ENCODE measurements at places on chromosomes 4 and X. TPM values are rescaled to one million over a fixed set of nuclear protein-coding genes. Genes with fewer than 3 reads are reported as not detected.
A peak's percentile ranks its signal among the peaks of the same experiment; 100 is the strongest.

DNA sequence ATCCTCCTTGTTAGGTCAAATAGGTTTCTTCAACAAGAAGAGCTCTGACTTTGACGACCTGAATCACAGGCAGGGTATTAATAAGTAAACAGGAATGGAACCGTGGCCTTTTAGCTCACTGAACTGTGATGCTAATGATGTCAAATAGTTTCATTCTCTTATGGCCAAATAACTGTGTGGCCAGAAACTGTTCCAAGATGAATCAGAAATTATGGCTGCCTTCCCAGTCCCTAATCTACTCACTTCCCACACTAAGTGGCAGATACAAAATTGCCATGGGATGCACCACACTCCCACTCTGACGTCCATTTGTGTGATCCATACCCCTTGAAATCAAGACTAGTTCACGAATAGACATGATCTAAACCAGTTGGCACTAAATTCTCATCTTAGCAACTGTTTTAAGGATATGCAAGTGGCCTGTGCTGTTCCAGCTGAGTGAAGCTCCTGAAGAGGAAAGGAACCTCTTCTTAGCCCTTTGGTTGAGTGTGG is 455.4 kb downstream of the IL15 start:
- H3K27me3 ChIP-seq: no peaks in the 10 kb centered on the region
- no peak for DNase-seq
- no peak overlapping the region for H3K27ac ChIP-seq
- H3K4me1 ChIP-seq: no peaks in the 10 kb centered on the region
- no peaks in the 10 kb centered on the region for H3K36me3 ChIP-seq
- H3K4me3 ChIP-seq: no peak overlapping the region

Gene JAKMIP1
- 15.3 TPM for total RNA-seq

- no peaks in the 10 kb centered on the region for H3K36me3 ChIP-seq
- H3K27me3 ChIP-seq: no peaks in the 10 kb centered on the region
- no peak overlapping the region for H3K27ac ChIP-seq
- H3K4me3 ChIP-seq: no peak overlapping the region
- H3K4me1 ChIP-seq: no peaks in the 10 kb centered on the region
- DNase-seq: no peak
These were observed 354.7 kb downstream of the ANK2 start for GRCh38 chr4:113404167-113404571.

GRCh38 chr4:7121866-7122653 is 54.2 kb upstream of the GRPEL1 start:
- H3K36me3 ChIP-seq: no peaks in the 10 kb centered on the region
- no peak for DNase-seq
- no peaks in the 10 kb centered on the region for H3K27me3 ChIP-seq

DNA sequence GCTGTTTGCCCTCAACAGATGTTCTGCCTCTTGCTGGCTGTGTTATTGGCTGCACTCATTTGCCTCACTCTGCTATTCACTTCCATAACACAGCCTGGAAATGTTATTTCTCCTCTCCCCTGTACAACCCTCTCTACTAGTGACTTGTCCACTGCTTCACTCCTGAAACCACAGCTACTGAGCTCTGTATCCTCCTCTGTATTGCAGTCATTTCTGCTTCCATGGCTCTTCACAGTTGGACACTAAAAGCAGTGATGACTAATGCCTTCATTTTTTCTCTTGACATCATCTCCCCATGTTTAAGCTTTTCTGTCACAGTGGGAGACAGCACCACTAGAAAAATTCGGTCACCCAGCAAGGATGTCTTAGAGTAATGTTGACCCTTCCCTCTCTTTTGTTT is 123.0 kb upstream of the PPP1R2C start:
- no peaks in the 10 kb centered on the region for H3K4me1 ChIP-seq
- no peak overlapping the region for H3K27ac ChIP-seq
- no peak overlapping the region for H3K4me3 ChIP-seq

- no peaks in the 10 kb centered on the region for H3K27me3 ChIP-seq
- no peak for DNase-seq
- no peak overlapping the region for H3K27ac ChIP-seq
- H3K36me3 ChIP-seq: no peaks in the 10 kb centered on the region
These were observed 34.1 kb upstream of the HHIP start for GRCh38 chr4:144611850-144612249.

- no peak for DNase-seq
- H3K4me3 ChIP-seq: no peak overlapping the region
- no peak overlapping the region for H3K27ac ChIP-seq
These were observed 90.0 kb downstream of the DCTD start for GRCh38 chr4:182827166-182827565.

GRCh38 chr4:163806653-163807052 is 312.2 kb downstream of the TMA16 start:
- H3K36me3 ChIP-seq: no peaks in the 10 kb centered on the region
- no peaks in the 10 kb centered on the region for H3K4me1 ChIP-seq
- no peaks in the 10 kb centered on the region for H3K27me3 ChIP-seq
- DNase-seq: no peak

- no peak overlapping the region for H3K27ac ChIP-seq
- no peaks in the 10 kb centered on the region for H3K36me3 ChIP-seq
- no peaks in the 10 kb centered on the region for H3K27me3 ChIP-seq
- no peak overlapping the region for H3K4me3 ChIP-seq
- DNase-seq: peak; percentile 9
These were observed 339 bp downstream of the TBC1D9 start for GRCh38 chr4:140755774-140756318.

GRCh38 chr4:8252301-8253173 is 17.0 kb upstream of the HTRA3 start:
- no peak overlapping the region for H3K4me3 ChIP-seq
- no peaks in the 10 kb centered on the region for H3K27me3 ChIP-seq
- DNase-seq: no peak
- H3K4me1 ChIP-seq: no peaks in the 10 kb centered on the region

Gene HS3ST1
- total RNA-seq: 0.51 TPM

- no peak overlapping the region for H3K4me3 ChIP-seq
- no peaks in the 10 kb centered on the region for H3K36me3 ChIP-seq
- H3K27me3 ChIP-seq: no peaks in the 10 kb centered on the region
- no peaks in the 10 kb centered on the region for H3K4me1 ChIP-seq
- no peak overlapping the region for H3K27ac ChIP-seq
These were observed 508.5 kb upstream of the SLIT2 start for GRCh38 chr4:19743115-19743638.

Gene CT83
- not detected for total RNA-seq

DNA sequence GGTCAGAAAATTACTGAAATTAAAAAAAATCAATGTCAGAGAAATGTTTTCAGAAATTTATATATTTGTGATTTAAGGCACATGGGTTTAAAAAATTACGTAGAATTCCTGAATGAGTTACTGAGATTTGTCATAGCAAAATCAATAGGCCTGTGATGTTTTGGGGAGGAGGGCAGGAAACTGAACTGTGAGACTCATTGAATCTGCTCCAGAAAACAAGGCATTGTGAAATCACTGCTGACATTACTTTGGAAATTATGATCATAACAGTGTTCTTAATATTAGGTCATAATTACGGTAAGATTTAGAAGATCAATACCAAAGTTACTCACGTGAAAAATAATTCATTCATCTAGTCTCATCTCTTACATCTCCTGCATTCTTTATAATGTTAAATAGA is 5.3 kb downstream of the FGF5 start:
- H3K27me3 ChIP-seq: peaks cover 4% of the 10 kb centered on the region
- H3K4me3 ChIP-seq: no peak overlapping the region
- no peak overlapping the region for H3K27ac ChIP-seq

GRCh38 chrX:1587161-1587560 is 4.2 kb upstream of the AKAP17A start:
- H3K27me3 ChIP-seq: no peaks in the 10 kb centered on the region
- no peak overlapping the region for H3K27ac ChIP-seq
- H3K4me3 ChIP-seq: no peak overlapping the region

Gene MEPE
- not detected for total RNA-seq

Gene UGT2B7
- total RNA-seq: not detected

- H3K36me3 ChIP-seq: no peaks in the 10 kb centered on the region
- H3K27me3 ChIP-seq: peaks cover 5% of the 10 kb centered on the region
- no peak overlapping the region for H3K27ac ChIP-seq
- no peak for DNase-seq
- H3K4me1 ChIP-seq: no peaks in the 10 kb centered on the region
- H3K4me3 ChIP-seq: no peak overlapping the region
These were observed 65.6 kb upstream of the PDLIM3 start for GRCh38 chr4:185600801-185601434.

Gene OTUD4
- 49.2 TPM for total RNA-seq
